ENCODE measurements at places on chromosomes 4 and X. TPM values are rescaled to one million over a fixed set of nuclear protein-coding genes. Genes with fewer than 3 reads are reported as not detected.

GRCh38 chr4:129822701-129823100, 726.7 kb downstream of the C4orf33 start:
- no peak for DNase-seq

- DNase-seq, result no peak
Observed at GRCh38 chr4:163558539-163559044, 64.1 kb downstream of the TMA16 start.

- no peak for DNase-seq
Observed at GRCh38 chrX:30283456-30284200, 25.6 kb downstream of the NR0B1 start.

- no peak for DNase-seq
Observed at GRCh38 chr4:86508436-86508835, 85.7 kb upstream of the PTPN13 start.

DNA sequence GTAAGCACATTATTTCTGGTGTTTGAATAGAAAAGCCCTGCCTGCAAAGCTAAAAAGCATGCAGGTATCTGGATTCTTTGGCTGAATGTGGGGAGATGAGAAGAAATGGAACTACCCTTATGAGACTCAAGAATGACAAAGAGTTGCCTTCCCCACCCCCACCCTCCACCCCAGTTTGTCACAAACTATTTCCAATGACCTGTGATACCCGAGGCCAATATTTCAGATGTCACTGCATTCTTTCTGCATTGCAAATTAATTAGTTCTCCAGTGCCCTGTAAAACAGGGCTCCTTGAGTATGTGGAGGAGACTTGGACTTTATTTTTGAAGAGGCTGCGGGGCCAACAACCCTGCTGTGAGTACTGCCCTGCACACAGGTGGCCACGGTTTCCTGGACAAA, 116.4 kb downstream of the ZNF827 start:
- no peak for DNase-seq

DNA sequence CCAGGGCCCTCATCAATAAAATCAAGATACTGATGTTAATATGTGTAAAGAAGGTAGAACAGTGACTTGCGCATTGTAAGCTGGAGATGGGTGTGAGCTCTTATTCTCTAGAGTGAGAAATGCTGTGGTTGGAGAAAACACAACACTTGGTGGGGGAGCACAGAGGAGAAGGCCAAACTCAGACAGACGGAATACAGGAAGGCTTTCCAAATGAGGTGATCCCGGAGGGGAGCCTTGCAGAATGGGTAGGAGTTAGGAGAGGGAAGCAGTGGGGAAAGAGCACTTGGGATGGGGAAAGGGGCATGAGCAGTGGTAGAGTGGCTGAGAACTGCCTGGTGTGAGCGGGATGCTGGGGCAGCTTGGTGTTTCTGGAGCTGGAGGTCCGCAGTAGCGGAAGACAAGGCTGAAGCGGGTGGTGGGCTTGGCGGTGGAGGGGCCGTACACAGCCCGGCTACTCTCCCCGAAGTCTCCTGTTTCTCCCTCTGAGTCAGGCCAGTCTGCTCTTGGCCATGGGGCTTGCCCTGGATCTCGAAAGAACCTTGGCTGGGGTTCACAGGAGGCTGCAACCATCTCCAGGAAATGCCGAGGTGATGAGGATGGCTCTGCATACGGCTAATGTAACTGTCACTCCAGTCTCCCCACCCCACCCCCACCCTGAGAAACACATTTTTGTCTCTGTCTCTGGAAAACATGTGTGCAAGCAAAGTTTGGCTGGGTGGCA, 11.3 kb upstream of the PLAC1 start:
- no peak for DNase-seq

HEPH gene
- 44.6 TPM for polyA plus RNA-seq

GUCY1A1 gene
- 82.3 TPM for polyA plus RNA-seq
